ACHN (cell line): ENCODE measurements at places on chromosomes 12 and 14.

DNA sequence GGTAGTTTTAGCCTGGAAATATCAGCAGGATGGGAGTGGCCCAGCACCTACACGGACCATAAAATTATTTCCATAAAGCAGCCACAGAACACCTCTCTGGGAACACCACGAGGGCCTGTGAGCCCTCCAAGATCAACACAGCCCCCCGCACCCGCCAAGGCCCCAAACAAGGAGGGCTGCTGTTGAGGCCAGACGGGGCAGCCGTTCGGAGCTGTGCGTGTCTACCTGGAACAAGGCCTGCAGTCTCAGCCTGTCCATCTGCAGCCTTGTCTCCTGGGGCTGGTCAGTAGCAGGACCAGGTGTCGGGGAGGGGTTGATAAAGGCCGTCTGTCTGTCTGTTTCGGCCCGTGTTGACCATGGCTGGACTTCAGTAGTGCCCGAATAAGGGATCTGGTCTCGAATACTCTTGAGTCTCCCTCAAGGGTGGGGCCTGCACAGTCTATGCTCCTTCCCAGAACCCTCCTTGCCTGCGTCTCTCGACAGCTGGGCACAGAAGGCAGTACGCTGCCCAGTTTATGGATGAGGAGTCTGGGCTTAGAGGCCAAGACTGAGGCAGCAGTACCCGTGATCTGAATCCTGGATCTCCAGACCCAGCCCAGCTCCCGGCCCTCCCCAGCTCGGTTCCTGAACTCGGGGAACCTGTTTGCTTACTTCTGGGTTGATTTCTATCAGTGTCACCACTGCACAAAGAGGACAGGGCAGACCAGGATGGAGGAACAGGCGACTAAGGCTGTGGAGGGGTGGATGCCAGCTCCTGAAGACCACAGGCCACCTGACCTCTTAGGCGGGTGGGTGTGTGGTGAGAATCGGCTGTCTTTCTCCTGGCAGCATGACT, 23.1 kb upstream of the DLK1 start:
- no peak for DNase-seq

DNA sequence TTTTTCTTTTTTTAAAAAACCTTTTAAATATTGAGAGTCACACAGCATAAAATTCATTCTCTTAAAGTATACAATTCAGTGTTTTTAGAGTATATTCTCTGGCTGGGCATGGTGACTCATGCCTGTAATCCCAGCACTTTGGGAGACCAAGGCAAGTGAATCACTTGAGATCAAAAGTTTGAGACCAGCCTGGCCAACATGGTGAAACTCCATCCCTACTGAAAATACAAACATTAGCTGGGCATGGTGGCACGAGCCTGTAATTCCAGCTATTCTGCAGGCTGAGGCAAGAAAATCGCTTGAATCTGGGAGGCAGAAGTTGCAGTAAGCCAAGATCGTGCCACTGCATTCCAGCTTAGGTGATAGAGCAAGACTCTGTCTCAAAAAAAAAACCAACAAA, 68.4 kb upstream of the BCAT1 start:
- DNase-seq = no peak

- no peak for DNase-seq
Observed at GRCh38 chr12:68924546-68924945, 8.4 kb downstream of the CPM start.

DNA sequence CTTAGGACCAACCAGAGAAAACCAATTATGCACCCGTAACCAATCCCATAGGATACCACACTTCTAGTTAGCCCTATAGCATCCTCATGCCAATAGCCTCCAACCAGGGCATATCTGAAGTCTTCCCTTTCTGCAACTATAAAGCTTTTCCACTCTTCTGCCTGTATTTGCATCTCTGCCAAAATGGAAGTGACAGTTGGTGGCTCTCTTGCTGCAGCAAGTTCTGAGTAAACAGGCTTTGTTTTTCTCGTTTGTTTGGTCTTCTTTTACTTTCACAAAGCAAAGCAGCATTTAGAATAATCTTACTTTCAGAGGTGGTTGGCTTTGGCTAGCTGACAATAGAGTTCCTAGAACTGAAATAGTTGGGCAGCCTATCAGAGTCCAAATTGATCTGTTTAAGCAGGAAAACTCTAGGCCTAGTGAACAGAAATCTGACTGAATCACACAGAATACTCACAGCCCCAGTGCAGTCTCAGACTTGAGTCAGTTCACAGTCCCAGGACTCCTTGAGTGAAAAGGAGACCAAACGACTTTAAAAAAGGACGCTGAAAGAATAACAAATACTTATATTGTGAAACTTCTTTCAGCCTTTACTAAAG, 1029.7 kb upstream of the LRFN5 start:
- DNase-seq = no peak

- no peak for DNase-seq
Observed at GRCh38 chr12:85963326-85963725, 89.2 kb downstream of the NTS start.

GRCh38 chr14:90405755-90406154, 8.9 kb downstream of the CALM1 start:
- no peak for DNase-seq

GRCh38 chr12:38850461-38850860, 54.9 kb downstream of the CPNE8 start:
- DNase-seq = no peak

GRCh38 chr12:23640754-23641153, 308.7 kb downstream of the SOX5 start:
- no peak for DNase-seq

DNA sequence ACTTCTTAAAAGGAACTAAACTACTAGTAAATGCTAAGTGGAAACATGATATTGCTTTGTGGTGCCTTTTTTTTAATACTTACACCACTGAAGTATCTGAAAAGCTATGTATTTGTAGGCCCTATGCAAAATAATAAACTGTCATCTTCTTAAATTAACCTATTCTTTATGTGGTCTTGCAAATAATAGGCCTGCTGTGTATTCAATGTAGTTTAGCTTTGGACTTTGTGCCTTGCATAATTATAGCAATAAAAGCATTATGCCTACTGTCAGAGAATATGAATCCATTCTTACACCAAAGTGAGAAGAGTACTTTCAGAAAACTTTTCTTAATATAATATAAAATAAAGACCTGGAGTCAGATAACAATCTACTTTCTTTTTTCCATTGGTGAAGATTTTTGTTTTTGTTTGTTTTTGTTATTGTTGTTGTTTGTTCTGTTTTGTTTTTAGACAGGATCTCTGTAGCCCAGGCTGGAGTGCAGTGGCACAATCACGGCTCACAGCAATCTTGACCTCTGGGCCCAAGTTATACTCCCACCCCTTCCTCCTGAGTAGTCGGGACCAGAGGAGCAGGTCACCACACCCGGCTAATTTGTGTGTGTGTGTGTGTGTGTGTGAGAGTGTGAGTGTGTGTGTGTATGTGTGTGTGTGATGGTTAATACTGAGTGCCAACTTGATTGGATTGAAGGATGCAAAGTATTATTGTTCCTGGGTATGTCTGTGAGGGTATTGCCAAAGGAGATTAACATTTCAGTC, 213.8 kb downstream of the SLC6A15 start:
- no peak for DNase-seq

DNA sequence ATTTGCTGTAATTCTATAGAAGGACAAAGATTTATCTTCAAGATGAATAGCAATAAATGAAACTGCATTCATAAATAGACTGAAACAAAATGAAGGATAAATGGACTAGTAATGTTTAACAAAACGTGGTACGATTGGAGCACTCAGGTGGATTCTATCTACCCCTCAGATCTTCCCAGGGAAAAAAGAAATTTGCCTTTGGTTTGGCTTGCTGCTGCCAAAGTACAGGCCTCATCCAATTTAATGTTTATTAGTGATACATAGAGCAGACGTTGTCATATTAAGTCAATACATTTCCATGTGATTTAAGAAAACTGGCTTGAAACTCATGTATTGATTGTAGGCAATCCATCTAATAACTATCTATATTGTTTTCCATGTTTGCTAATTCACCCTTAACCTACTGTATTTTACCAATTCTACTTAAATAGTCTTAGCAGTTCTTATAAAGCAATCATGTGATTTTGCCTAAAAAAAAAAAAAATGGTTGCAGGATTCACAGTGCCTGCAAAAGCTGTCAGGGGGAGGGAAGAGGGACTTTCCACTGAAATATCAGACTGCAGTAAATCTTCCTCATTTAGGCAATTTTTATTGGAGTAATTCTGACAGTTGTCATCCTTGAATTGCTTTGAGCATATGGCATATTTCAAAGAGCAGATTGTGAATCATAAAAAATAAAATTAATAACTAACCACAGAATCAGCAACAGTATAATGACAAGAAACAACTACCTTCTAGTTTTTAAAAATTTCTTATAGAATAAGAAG, 242.2 kb upstream of the NPAS3 start:
- no peak for DNase-seq

DNA sequence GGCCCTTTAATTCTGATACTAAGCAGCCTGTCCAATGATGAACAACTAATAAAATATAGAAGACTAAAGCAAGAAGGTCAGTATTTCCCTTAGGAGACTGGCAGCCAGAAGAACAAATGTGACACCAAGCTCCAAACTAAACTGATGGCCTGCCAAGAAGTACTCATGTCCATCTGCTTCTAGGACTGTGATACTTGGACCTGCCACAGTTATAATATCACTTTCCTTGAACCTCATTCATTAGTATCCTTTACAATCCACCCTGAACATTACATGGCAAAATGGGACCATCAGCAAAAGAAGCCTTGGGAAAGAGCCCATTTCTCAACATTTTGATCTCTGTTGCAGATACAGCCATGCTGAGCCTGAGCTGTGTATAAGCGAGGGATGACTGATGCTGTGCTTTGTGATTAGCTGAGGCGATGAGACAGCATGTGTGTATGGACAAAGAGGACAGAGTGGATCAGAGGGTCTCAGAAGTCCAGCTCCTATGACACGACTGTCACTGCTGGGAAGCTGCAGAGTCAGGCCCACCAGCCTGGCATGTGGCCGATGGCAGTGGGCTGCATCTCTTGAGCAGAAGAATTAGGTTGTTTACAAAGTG, 73.9 kb downstream of the TGFB3 start:
- DNase-seq = no peak

GRCh38 chr12:39990122-39991101, 115.5 kb downstream of the SLC2A13 start:
- DNase-seq = peak; percentile 68

DNA sequence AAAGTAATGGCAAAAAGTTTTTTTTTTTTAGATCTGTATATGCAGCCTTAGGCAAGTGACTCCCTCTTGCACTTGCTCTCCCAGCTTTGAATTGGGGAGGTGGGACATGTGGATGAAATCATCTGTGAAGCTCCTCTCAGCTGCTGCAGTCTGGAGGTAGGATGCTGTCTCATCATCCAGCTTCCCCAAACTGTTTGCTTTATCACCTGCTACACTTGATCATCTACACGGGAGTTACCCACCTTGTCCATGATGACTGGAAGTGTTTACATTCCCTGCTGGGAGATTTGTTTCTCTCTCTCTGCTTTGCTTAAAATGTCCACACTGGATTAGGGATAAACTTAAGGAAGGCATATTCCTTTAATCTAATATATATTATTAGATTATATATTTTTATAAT, 8.5 kb upstream of the FGF23 start:
- no peak for DNase-seq

DNA sequence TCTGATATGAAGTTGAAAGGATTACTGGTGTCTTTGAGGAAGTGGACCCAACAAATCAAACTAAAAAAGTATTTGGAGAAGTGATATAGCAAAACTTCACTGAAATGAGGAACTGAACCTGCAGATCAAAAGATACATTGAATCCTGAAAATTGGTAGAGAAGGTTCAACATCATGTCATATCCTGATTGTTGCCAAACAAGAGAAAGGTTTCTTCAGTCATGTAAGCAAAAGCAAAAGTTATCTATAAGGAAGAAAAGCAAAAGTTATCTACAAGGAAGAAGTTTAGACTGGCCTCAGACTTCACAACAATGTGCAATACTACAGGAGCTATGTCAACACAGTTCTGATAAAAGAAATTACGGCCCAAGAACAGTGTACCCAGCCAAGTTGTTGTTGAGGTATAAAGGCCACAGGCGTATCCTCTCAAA, 142.7 kb downstream of the RAD51B start:
- DNase-seq = no peak

GRCh38 chr12:115233891-115234543, 550.0 kb upstream of the TBX3 start:
- no peak for DNase-seq
